Activated CD8-positive, alpha-beta memory T cell treated with anti-CD3 and anti-CD28 coated beads, Interleukin-2, amount 50 U/mL, for 4 hours (primary cell): ENCODE measurements at places on chromosomes 4 and X.
A peak's percentile ranks its signal among the peaks of the same experiment; 100 is the strongest.

DNA sequence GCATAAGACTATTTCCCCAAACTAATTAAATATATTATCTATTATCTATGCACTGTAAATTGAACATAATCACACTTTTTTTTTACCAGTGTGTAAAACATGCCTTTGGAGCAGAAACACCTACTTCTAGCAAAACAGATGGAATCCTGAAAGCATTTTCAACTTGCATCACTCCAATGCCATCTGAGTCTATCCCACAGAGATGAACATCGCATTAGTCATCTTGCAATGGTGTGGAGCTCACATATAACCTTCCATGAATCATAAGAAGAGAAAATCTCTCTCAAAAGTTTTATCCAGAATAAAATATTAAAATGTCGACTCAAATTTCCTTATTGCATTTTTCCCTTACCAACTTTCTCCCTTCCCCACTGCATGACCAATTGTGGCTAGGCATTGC, 406.7 kb upstream of the ACTRT1 start:
- DNase-seq, result no peak

- no peak for DNase-seq
These were observed 2221.6 kb upstream of the AGA start for GRCh38 chr4:179663641-179664429.

- peak; percentile 16 for DNase-seq
These were observed 1.4 kb downstream of the SLC16A2 start for GRCh38 chrX:74422576-74423288.

DNA sequence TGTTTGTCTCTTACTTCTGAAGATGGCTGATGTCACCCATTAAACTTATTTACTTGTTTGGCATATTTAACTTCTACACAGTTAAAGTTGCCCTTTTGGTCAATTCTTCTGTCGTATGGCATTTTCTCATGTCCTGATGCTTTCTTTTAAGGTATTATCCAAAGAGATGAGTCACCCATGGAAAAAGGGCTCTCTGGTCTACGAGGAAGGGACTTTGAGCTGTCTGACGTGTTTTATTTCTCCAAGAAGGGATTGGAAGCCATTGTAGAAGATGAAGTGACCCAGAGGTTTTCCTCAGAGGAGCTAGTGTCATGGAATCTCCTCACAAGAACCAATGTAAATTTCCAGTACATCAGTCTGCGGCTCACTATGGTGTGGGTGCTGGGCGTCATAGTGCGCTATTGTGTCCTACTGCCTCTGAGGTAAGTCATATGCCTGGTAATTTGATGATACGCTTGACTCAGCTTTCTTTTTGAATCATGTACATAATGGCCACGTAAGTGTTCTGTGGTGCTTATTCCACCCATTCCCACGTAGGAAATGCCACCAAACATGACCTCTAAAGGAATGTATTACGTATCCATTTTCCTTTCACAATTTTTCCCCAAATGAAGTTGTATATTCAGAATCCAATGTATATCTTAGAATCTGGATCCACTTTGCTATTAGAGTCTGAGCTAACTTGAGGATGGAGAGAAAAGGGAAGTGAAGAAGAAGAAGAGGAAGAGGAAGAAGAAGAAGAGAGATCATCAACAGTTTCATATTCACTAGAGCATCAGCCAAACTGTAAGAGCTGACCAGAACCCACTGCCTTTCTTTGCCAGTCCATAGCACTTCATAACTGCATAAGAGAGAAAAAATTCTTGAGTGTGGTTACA, 45.7 kb downstream of the GPAT3 start:
- DNase-seq, result no peak

DNA sequence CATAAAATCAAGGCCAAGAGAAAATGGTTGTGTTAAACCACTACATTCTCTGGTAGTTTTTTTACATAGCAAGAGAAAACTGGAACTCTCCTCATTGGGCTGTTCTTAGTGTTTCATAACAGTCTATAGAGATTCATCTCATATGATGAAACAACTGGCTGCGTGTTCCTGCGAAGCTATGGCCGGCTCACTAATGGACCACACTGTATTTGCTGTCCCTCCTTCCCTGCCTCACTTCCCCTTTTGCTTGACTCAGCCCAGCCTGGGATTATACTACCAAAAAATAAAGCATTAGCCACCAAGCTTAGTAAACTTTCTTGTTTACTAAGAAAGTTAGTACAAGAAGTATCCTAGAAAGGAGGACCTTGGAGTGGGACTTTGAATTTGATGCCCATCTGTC, 31.6 kb upstream of the LSM6 start:
- no peak for DNase-seq

DNA sequence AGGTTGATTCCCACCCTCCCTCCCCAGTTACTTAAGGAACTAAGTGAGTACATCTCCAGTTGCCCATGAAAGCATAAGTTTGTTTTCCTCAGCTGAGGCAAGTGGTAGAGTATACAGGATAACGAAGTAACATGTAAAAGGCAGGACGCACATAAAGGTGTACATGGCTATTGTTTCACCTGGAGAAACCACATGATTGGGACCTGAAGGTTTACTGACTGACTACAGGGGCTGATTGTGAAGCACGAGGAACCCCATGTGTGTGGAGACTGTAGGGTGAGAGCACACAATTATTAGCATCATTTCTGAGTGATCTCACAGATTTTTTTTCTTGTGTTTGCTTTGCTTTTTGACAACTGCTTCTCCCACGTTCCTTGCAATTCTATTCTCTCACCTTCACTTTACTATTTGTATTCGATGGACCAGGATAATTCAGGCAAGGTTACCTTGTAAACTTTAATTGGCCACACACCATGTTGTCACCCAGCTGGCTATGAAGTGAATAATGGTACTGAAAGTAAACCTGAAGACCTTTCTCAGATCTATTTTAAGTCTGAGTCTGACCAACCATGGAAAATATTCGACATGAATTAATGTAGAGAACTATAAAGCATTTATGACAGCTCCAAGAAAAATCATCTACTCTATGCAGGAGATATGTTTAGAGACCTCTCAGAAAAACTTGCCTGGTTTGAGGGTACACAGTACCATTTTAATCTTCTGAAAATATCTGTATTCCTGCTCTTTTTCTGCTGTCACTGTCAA, 102.5 kb upstream of the MYOZ2 start:
- DNase-seq, result no peak

DNA sequence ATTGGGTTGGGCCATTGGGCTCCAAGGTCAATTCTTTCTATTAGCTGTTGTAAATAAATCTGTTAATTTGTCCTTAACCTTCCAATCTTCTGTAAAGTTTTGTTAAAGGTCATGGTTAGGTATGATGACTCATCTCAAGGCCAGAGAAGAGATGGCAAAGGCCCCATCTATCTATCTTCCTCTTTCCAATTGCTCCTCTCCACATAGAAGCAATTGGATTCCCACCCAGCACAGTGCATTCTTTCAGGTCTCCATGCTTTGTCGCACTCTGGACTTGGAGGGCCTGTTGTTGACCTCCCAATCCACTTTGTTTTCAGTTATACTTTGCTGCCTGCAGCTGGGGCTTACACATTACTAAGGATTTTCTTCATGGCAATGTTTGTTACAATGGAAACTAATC, 118.5 kb downstream of the MFAP3L start:
- DNase-seq, result no peak

DNA sequence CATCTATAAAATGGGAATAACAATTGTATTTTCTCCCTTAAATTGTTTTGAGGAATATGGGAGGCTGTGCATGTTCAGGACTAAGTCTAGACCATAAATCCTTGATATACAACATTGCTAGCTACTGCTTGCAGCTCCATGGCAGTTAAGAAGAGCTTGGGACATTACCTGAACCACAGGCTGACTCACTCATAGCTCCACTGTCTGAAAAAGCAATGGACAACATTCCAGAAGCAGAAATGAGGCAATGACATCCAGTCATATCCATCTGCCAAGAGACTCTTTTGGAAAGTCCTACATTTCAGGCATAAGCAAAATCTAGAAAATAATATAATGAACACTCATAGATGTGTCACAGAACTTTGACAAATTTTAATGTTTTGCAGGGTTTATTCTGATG, 167.3 kb upstream of the LEF1 start:
- no peak for DNase-seq

DNA sequence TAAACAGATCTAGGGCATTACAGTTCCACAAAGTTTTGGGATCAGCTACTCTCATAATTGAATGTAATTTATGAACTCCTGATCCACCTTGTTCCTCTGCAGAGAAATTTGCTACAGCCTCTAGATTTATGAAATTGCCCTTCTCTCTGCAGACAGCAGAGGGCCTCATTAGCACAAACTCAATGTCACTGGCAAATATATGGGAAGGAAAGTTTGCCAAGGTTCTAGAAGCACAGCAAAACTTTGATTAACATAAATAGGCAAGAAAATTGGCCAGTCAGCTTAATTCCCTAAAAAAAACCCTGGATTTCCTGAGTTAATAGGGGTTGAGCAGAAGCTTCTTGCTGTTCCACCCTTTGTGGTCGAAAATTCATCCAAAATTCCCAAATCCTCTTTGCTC, 31.5 kb downstream of the PRPS1 start:
- no peak for DNase-seq

DNA sequence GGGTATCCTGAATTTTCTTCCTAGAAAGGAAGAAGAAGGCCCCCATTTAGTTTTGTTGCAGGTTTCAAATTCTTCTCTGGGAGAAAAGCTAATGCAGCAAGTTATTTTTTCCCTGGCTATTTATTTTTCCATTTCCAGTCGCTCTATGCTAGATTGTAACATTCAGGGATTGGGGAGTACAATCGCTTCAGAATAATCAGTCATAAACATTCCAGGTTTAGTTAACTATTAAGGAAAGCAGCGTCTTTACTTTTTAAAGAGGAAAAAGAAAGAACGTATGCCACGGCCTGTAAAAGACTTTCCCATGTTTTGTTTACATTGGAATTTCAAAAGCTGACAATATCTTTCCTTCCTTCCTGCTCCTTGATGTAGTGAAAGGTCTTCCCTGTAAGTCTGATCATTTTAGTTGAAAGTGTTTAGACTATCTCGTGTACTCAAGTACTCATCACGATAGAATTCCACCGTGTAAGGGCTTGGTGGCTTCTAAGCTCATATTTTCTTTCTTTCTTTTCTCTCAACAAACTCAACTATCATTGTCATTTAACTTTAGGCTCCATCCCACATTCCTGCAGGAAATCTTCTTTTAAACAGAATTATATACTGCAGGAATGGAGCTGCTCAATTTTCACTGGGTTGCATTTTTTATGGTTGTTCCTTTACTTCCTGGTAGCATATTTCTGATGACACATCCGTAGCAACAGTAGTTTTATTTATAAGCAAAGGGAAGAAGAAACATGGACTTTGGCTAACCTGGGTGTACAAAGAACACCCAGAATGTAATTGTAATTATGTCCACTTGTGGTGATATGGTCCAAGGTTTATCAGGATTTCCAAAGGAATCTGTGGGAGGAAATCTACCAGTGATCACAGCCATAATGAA, 213.1 kb upstream of the FAT1 start:
- DNase-seq, result no peak

DNA sequence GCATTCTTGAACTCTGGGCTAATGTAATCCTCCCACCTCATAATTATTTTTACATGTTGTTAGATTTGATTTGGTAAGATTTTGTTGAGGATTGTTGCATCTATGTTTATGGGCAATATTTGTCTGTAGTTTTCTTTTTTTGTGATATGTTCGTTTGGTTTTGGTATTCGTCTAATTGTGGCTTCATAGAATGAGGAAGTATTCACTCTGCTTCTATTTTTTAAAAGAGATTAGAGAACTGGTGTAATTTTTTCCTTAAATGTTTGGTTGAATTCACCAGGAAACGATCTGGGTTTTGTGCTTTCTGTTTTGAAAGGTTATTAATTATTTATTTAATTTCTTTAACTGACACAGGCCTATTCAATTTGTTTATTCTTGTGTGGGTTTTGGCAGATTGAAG, 161.2 kb upstream of the NUDT6 start:
- no peak for DNase-seq

GRCh38 chr4:186554914-186555827, at the start of gene MTNR1A:
Gene MTNR1A (minus strand): TSS chr4:186555567. CDS start chr4:186555365, 202 bp downstream.
- DNase-seq, result no peak

GRCh38 chr4:5021546-5021945, 2.3 kb upstream of the CYTL1 start:
- no peak for DNase-seq
